ENCODE measurements at places on chromosomes 2 and 18.

DNA sequence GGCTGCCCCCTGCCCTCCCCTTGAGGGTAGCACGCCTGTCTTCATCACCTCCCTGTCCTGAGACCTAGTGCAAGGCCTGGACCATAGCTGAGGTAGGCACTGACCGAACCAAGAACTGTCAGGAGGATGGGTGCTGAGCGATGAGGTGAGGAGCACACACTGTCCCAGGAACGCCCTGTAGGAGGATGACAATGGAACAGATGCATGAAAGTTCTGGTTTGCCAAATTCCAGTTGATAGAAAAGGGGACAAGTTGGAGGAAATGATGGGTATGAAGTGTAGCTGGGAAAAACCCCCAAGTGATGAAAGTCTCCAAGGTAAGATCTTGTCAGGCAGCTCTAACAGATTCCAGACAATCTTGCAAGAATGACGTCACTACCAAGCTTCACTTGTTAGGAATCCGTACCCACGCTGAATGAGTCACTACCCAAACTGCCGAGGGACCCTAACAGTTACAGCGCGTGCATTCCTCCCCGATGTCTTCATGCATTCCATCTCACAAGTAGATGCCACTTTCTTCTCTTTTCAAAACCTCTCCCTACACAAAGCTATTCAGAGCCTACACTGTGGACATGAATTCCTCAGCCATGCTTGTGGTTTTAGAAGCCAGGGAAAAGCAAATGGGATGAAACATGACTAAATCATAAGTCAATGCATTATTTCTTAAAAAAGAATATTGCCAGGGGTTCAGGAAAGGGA is 27.6 kb downstream of the MRPL33 start:
- no peak for DNase-seq

DNA sequence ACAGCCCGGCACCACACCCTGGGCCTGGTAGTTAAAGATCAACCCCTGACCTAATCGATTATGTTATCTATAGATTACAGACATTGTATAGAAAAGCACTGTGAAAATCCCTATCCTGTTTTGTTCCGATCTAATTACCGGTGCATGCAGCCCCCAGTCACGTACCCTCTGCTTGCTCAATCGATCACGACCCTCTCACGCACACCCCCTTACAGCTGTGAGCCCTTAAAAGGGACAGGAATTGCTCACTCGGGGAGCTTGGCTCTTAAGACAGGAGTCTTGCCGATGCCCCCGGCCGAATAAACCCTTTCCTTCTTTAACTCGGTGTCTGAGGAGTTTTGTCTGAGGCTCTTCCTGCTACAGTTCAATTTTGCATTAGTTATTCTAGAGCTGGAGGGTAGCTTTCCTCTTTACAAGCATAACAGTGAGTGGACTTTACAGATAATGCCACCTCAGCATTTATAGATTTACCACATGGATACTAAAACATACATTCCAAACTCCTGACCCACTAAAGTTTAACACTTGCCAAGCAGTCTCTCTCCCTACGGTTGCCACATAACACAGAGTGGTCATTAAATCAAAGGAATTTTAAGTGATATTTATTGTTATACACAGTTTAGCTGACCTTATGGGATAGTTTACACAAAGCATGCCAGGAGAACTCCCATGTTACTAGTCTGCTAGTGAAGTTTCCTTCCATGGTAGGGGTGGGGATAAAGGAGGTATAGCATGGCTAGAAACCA is 101.0 kb downstream of the EVA1A start:
- DNase-seq = no peak

- DNase-seq = no peak
Measured at GRCh38 chr2:60954139-60954538, 63.4 kb upstream of the PEX13 start.

- no peak for DNase-seq
Measured at GRCh38 chr2:173881461-173881860, 83.7 kb downstream of the SP3 start.
